Hematopoietic multipotent progenitor cell treated with erythropoietin and hydrocortisone succinate and interleukin-3 and kit ligand, for 8 days (in vitro differentiated cells): ENCODE measurements at places on chromosomes 7 and 10.

DNA sequence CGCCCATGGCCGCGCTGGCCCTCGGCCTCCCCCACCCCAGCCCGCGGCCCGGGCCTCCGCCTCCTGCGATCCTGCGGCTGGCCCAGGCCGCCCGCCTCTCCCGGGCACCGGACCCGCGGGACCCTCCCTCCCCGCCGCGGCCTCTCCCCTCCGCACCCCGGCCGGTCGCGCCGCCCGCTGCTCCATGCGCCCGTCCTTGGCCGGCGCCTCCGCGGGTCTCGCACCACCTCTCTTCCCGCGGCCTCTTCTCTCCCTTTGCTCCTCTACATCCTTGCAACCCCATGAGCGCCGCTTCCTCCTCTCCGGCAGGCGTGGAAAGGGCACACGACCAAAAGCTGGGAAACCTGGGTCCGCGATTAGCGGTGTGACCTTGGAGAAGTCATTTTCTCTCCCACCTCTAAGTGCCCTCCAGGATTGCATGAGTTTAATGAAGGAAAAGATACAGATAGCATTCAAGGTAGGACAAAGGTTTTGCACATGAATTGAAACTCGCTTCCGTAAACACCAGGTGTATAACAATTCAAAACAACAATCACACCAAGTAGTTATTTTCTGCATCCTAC, 448 bp upstream of the SRPK2 start:
- DNase-seq: peak; percentile 49

GRCh38 chr7:151607464-151607867, 87.8 kb upstream of the RHEB start:
- no peak for DNase-seq

- DNase-seq: no peak
Measured at GRCh38 chr7:38542156-38542555, 89.0 kb downstream of the AMPH start.

- DNase-seq: peak; percentile 87
Measured at GRCh38 chr10:91909117-91909677, at the start of gene FGFBP3. Gene FGFBP3 (minus strand): TSS chr10:91909486. CDS start chr10:91908969, 517 bp downstream.

- DNase-seq: peak; percentile 85
Measured at GRCh38 chr7:123552641-123553040, 5.0 kb downstream of the NDUFA5 start.

- DNase-seq: peak; percentile 95
Measured at GRCh38 chr7:23105644-23106056, at the start of gene KLHL7. Gene KLHL7 (plus strand): TSS chr7:23105785. CDS start chr7:23106027, 242 bp downstream.

- no peak for DNase-seq
Measured at GRCh38 chr7:155594163-155594732, 47.9 kb upstream of the CNPY1 start.

GRCh38 chr10:17278607-17279240, 50.7 kb downstream of the VIM start:
- DNase-seq: no peak
